Effector memory CD4-positive, alpha-beta T cell (primary cell): ENCODE measurements at places on chromosomes 1 and 21.

- DNase-seq, result no peak
Measured at GRCh38 chr1:57741521-57741920, 317.7 kb upstream of the DAB1 start.

GRCh38 chr1:173860065-173860464 lies 7.7 kb downstream of the GAS5 start:
- no peak for DNase-seq

DNA sequence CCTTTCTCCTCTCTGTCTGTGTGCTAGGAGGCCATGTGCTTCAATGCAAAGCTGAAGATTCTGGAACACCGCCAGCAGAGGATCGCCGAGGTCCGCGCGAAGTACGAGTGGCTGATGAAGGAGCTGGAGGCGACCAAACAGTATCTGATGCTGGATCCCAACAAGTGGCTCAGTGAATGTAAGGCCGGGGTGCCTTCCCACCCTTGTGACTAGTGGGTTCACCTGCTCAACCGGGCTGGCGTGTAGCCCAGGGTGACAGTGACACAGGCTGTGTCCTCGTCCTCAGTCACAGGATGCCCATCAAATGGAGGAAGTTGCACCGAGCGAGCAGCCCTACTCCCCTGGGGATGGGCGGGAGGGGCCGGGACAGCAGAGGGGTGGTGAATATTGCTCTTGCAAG lies 544.1 kb downstream of the KIF26B start:
- no peak for DNase-seq

DNA sequence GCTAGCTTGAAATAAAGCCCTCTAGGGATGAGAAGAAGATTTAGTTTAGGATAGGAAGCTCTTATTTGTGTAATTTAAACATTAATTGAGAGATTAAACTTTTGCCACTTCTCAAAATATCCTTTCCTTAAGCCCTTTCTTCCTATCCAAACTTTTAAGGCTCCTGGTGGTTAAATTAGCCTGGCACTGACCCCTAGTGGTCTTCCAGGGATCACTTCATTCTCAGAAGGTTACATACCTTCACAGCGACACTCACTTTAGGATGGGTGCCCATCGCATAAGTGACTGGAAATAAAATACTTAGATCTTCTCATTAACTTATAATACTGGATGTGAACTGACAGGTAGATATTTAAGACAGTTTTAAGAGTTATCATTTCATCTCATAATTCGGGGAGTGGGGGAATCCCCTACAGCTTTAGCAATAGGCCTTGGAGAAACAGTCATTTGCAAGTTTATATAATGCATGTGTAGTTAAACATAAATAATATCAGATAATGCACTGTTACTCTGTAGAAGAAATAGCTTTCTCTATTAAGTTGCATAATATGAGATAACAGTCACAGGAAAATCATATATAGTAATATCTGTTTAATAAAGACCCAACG lies 7.4 kb downstream of the LHX9 start:
- no peak for DNase-seq

DNA sequence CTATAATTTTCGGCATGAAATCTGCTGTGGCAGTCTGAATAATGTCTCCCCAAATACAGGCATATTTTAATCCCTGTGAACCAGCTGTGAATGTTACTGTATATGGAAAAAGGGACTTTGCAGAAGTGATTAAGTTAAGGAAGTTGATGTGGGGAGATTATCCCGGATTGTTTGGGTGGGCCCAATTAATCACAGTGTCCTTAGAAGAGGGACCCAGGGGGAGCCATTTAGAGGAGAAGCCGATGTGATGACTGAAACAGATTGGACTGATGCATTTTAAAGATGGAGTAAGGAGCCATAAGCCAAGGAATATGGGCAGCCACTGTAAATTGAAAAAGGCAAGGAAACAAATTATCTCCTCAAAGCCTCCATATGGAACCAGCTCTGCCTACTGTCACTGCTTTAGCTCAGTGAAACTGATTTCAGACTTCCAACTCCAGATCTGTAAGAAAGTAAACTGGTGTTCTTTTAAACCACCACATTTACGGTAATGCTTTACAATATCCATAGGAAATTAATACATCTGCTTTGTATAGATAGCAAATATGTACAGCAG lies 61.1 kb upstream of the GPR88 start:
- no peak for DNase-seq
